GM23248 (cell line): ENCODE measurements at places on chromosomes 4 and X. TPM values are rescaled to one million over a fixed set of nuclear protein-coding genes. Genes with fewer than 3 reads are reported as not detected.

Gene RNF150
- 10.5 and 11.6 TPM in 2 replicates for total RNA-seq

- DNase-seq, result peak; percentile 79
Measured at GRCh38 chr4:21113496-21114223, 413.4 kb downstream of the PACRGL start.

Gene MGAT4D
- total RNA-seq, result not detected in 2 replicates

DNA sequence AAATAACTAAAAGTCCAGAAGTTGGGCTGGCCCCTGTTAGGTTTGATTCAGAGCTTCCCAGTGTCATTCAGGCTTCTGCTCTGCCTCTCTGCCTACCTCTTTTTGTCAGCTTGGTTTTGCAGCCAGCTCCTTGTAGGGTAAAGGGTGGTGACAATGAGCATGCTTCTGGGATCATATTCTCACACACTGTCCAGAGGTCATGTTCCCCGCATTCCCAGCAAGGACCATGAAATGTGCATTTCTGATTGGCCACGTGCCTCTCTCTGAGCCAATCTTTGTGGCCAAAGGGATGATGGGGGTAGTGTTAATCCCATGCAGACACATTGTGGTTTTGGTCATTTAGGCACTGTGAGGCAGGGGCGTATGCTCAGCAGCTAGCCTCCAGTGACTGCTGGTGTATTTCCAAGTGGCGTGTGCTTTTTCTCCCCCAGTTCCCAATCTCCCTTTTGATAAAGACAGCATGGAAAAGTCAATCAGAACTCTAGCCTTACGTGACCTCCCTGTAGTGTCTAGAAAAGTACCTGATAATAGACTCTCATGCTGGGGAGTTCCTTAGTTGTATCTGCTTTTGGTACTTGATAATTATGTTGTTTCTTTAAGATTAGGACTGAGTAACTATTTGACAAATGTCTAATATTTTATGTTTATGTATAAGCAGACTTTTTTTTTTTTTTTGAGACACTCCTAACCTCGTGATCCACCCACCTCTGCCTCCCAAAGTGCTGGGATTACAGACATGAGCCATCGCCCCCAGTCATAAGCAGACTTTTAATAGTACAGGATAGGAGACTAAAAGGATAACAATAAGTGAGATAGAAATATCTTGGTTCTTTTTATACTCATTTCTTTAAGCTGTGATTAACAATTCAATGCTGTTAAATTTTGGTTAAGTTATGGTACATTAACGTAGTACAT, 57.8 kb downstream of the KIAA0232 start:
- peak; percentile 27 for DNase-seq

Gene MAGEA3
- total RNA-seq, result not detected in 2 replicates

Gene ZNF595
- total RNA-seq, result 7.1 and 8.3 TPM in 2 replicates
